ENCODE measurements at places on chromosomes 2 and 18.

DNA sequence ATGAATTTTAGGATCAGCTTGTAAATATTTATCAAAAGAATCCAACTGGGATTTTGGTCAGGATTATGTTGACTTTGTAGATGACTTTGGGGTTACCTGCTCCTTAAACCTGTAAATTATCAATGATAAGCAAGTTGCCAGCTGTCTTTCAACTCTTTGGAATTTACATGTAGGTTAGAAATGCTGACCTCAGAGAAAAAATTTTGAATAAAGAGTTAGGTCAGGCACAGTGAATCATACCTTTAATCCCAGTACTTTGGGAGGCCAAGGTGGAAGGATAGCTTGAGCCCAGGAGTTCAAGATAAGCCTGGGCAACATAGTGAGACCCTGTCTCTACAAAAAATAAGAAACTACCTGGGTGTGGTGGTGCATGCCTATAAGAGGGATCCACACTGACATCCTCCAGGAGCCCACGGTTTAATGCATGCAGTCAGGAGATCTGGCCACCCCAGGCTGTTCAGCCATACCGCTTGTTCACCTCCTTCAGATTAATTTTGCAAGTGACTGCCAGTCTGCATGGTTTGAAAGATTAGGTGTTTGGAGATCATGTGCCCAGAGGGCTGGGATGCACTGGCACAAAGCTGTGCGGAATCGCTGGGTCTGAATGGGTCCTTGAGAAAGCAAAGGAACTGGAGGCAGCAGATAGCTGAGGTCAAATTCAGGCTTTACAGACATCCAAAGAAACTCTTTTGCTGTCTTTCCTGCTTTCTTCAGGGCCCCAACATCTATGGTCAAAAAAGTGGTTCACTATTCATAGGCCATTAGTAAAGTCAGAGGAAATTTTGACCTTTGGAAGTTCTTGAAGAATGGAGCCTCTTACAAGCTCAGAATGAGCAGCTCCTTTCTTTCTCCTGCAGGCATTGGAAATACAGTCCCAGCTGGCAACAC is 83.4 kb upstream of the TXNDC2 start:
- DNase-seq, result no peak

DNA sequence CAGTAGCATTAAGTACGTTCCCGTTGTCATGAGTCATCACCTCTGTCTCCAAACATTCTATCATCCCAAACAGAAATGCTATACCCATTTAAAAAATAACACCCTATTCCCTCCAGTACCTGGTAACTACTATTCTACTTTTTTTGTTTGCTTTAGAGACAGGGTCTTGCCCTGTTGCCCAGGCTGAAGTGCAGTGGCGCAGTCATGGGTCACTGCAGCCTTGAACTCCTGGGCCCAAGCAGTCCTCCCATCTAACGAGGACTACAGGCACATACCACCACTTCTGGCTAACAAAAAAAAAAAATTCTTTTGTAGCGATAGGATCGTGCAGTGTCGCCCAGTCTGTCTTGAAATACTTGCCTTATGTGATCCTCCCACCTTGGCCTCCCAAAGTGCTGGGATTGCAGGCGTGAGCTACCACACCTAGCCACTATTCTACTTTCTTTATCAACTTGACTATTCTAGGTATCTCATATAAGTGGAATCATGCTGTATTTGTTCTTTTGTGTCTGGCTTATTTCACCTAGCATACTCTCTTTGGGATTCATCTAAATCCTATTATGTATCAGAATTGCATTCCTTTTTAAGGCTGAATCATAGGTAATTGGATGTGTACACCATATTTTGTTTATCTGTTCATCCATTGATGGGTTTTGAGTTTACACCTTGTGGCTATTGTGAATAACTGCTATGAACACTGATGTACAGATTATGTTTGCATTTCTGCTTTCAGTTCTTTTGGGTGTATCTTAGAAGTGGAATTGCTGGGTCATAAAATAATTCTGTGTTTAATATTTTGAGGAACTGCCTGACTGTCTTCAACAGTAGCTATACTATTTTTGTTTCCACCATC is 14.4 kb downstream of the ZCCHC2 start:
- DNase-seq, result no peak

DNA sequence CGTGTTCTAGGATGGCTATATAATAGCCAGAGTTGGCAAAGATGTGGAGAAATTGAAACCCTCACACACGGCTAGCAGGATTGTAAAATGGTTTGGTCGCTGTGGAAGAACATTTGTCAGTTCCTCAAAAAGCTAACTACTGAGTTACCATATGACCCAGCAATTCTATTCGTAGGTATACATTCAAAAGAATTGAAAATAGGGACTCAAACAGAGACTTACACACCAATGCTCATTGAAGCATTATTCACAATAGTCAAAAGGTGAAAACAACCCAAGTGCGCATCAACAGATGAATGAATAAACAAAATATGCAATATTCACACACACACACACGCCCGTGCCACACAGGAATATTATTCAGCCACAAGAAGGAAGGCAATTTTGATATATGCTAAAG is 98.7 kb downstream of the PLA2R1 start:
- no peak for DNase-seq

DNA sequence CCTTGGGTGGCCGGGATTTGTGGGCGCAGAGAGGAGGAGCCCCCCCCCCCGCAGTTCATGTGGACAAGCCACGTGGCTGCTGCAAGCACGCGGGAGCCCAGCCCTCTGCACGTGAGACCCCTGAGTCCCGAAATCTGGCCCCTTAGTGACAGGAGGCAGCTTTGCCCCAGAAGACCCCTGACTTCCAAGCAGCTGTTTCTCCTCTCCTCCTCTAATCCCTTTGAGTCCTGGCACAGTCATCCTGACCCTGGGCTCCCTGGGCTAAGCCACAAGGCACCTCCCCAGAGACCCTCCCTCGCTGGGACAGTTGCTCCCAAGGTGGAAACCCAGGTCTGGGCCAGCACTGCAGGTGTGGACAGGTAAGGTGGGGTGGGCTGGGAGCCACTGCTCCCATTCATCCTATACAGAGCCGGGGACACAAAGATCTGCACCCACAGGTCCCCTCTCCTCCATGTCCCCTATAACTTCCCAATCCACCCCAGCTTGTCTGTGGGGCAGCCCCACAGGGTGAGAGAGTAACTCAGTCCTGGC is 923 bp downstream of the TEKT4 start:
- no peak for DNase-seq

- no peak for DNase-seq
Measured at GRCh38 chr18:29309366-29309765, 1132.4 kb upstream of the CDH2 start.

DNA sequence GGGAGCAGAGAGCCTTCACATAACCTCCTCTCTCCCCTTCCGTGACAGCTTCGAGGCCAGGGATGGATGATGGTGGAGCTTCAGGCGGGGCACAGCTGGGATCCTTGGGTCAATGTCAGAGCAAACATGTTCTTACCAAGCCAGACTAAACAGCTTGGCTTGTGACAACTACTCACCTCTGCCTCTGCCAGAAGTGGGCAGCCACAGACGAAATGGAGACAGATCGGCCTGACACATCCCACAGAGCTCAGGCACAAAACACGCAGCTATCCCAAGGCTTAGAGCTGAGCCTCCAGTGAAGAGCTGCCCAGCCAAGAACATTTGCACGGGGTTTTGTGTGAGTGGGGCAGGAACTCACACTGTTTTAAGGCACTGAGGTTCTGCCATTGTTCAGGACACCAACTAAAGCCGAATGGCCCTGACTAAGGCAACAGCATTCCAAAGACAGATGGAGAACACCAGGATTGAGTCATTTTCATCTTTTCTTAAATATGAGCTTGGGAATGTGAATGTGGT is 12.8 kb downstream of the PXDN start:
- DNase-seq, result no peak

- DNase-seq, result no peak
Measured at GRCh38 chr18:6236258-6236657, 178.5 kb downstream of the L3MBTL4 start.

- no peak for DNase-seq
Measured at GRCh38 chr18:36817039-36817438, 11.8 kb downstream of the TPGS2 start.
